ENCODE measurements at places on chromosomes 2 and 18.
A peak's percentile ranks its signal among the peaks of the same experiment; 100 is the strongest.

DNA sequence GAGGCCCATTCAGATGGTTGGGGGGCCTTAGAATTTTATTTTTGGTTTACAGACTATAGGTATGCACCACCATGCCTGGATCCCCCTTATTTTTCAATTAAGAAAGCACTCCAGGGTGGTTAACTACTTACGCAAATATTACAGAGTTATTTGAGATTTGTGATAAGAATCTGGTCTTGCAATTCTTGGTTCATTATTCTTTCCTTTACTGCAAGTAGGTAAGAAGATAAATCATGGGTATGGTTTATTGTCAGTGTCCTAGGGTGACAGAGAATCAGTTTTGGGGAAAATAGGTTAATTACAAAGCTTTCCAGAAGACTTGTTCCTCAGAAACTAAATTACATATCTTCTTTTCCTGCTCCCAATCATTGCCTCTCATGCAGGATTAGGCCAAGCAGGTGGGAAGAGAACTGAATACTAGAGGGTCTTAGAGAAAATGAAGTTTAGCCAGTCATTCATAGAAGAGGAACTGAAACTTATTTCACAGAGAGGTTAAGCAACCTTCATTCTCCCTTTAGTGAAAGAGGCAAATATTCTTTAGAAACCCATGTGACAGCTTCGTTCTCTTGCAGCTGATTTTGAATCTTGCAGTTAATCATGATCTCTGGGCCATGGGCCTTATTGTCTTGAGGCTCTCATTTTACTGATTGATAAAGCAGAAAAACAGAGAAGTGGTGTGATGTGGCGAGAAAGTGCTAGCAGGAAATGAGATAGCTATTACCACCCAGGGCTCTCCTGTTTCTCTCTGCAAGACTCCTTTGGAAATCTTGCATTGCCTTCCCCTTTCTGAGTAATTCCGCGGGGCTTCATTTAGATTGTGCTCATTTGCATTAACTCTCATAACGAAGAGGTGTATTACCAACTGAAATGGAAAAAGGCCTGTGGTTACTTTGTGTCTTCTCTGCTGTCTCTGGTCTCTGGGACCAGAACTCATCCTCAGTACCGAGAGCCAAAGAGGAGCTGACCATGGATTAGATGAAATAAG is 44.8 kb upstream of the ARHGAP25 start:
- no peak for DNase-seq

GRCh38 chr2:207746131-207746530 is 23.6 kb downstream of the FZD5 start:
- peak; percentile 37 for DNase-seq

- no peak for DNase-seq
Observed at GRCh38 chr2:185610301-185610700, 128.3 kb upstream of the FSIP2 start.

- DNase-seq: no peak
Observed at GRCh38 chr18:24272229-24272525, 125.4 kb downstream of the OSBPL1A start.

GRCh38 chr2:241534293-241534692 is 24.3 kb upstream of the BOK start:
- DNase-seq: no peak

DNA sequence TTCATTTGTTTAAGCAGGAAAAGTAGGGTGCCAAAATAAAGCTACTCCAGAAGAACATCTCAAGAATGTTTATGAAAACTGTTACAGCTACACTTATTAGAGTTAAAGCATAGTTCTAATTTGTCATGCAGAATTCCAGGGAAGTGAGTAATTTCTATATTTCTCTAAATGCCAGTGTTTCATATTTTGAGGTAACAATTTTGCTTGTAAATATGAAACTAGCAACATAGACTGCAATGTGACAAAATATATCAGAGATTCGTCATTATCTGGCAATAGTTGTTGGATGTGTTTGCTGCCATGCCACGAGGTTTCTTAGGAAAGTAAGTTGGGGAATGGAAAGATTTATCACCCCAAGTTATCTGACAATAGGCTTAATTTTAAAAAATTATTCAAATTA is 424.1 kb upstream of the ZEB2 start:
- DNase-seq: no peak

DNA sequence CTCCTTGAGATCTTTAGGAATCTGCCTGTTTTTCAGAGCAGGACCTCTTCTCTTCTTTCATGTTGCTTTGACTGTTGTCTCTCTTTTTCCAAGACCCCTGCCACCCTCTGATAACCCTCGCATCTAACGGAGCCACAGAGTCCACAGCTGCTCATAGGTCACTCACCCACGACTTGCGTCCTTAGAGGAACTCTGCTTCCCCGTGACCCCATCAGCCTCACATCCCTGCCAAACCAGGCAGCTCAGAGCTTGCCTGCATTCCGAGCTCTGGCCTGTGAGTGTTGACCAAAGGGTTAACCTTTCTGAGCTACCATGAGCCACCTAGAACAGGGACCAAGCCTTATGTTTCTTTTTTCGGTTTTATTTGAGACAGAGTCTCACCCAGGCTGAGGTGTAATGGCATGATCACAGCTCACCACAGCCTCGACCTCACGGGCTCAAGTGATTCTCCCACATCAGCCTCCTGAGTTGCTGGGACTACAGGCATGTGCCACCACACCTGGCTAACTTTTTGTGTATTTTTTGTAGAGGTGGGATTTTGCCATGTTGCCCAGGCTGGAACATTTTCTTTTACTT is 36.4 kb downstream of the CABLES1 start:
- no peak for DNase-seq

DNA sequence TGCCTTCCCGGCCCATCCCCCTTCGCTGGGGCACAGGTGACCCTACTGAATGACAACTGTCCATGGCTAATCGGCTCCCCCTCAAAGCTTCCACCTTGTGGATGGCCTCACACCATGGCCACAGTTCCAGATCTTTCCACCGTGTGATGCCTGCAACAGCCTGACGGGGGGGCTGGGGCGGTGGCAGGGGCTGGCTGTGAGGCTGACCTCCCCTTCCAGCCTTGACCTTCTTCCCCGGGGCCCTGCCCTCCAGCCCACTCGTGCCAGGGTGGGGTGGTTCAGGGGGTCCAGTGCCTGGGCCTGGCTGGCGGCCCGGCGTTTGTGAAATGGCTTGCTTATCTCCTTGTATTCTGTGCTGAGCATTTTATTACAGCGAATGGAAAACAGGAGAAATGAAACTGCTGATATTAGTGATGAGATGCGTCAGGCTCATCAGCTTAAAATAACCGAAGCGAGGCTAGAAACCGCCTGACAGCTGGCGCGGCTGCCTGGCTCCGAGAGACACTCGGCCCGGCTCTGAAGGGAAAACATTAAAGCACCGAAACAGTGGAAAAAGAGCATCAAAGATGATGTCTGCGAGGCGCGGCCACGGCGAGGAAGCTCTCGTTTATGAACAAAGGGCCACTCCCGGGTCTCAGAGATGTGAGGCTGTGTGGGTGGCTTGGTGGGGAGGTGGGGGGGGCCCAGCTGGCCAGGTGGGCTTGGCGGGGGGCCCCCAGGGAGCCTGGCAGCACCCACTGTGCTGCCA is 916 bp upstream of the PDCD1 start:
- DNase-seq: peak; percentile 81

DNA sequence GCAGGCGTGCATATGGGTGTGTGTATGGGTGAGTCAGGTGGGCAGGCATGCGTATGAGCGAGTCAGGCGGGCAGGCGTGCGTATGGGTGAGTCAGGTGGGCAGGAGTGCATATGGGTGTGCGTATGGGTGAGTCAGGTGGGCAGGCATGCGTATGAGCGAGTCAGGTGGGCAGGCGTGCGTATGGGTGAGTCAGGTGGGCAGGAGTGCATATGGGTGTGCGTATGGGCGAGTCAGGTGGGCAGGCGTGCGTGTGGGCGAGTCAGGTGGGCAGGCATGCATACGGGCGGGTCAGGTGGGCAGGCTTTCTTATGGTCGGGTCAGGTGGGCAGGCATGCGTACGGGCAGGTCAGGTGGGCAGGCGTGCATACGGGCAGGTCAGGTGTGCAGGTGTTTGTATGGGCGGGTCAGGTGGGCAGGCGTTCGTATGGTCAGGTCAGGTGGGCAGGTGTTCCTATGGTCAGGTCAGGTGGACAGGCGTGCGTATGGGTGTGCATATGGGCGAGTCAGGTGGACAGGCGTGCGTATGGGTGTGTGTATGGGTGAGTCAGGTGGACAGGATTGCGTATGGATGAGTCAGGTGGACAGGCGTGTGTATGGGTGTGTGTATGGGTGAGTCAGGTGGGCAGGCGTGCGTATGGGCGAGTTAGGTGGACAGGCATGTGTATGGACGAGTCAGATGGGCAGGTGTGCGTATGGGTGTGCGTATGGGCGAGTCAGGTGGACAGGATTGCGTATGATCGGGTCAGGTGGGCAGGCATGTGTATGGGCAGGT is 28.7 kb upstream of the KLF11 start:
- DNase-seq: no peak

DNA sequence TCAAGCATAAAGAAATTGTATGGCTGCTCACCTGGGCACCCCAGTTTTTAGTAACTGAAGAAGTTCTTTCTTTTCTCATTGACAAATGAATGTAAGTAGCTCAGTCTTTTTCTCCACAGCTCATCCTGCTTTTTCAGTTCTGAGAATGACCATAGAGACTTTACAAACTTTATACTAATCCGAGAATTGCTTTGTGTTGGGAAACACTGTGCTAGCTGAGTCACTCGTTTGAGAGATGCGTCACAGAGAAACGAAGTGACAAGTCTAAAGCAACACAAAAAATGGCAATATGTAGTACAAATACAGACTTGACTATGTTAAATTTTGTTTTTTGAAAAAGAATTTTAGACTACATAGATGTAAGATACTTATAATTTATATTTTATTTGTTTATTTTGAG is 9.0 kb downstream of the LRRTM4 start:
- no peak for DNase-seq

GRCh38 chr18:35337286-35337685 is 6.9 kb downstream of the ZNF24 start:
- DNase-seq: no peak

DNA sequence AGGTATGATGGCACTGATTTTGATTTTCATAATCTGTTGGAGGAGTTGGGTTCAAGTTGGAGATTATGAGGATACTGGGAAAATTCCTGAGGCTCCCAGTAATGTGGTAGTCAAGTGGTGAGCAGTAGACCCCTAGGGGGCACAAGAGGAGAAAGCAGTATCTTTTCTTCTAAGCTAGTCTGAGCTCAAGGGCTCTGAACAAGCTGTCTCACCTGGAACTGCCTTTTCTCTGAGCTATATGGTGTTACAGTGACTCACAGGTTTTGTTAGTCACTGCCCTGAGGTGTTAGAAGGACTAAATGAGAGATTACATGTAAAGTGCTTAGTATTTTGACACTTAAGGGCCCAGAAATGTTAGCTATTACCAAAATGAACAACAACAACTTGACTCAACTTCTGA is 42.2 kb downstream of the CD302 start:
- DNase-seq: no peak

GRCh38 chr2:8307606-8308180 is 374.2 kb upstream of the ID2 start:
- no peak for DNase-seq

DNA sequence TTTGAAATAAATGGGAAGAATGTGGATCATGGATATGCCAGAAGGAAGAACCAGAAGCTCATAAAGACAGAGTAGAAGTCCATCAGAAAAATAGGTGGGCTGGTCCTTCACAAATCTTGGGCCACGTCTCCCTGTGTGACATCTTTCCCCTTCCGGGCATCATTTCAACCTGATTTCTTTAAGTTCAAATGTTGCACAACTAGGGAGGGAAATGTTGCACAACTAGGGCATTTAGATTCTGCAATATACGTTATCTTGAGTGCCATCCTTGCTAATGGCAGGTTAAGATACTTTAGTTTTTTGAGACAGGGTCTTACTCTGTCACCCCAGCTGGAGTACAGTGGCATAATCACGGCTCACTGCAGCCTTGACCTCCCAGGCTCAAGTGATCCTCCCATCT is 129.6 kb downstream of the CERS6 start:
- no peak for DNase-seq

- DNase-seq: no peak
Observed at GRCh38 chr18:10660179-10660884, 134.5 kb downstream of the NAPG start.

DNA sequence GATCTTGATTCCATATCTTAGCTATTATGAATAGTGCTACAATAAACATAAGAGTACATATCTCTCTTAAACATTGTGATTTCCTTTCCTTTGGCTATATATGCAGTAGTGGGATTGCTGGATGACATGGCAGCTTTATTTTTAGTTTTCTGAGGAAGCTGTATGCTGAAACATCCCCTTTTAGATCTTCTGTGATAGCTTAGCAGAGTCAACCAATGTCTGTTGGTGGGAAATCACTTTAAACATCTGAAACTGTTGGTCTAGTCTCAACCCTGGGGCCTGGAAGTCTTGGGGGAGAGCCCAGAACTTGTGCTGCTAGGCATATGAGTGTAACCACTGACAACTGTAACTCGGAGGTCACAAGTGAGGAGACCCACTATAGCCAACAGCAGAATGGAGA is 378.6 kb upstream of the SLC14A2 start:
- no peak for DNase-seq

DNA sequence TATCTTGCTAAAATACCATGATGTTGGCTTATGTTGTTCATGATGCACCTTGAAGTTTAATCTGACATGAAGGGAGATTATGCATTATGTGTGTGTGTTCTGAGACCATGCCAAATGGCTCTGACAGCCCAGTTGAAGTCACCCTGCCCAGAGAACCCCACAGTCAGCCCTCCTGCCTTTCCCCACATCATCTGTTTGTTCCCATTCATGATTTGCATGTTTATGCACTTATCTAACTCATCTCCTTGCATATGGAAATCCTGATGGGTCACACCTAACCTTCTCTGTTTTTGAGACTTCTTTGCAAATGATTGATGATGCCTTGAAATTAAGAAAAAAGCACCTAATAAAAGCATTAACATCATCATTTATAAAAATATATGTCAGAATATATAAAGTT is 752.2 kb downstream of the GALR1 start:
- no peak for DNase-seq

- no peak for DNase-seq
Observed at GRCh38 chr2:190819840-190820301, 60.8 kb upstream of the GLS start.

DNA sequence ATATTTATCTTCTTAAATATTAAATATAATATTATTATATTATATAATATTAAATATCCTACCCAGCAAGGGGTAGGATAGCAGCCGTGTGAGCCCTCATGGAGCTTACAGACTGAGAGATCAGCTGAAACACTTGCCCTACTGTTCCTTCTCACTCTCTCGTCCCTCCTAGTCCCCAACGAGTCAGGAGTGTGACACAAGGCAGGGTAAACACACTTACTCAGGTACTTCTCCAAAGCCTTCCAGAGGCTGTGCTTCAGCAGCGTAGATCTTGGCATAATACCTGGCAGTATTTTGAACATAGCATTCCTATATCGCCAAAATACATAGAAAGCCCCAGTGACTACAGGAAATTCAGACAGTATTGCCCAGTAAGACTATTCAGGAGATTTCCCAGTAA is 114.1 kb downstream of the ALPK2 start:
- no peak for DNase-seq

GRCh38 chr18:4207383-4207985 is 247.6 kb downstream of the DLGAP1 start:
- no peak for DNase-seq

- DNase-seq: no peak
Observed at GRCh38 chr2:70834881-70835280, 735 bp downstream of the CD207 start.

Data from activated CD4-positive, alpha-beta T cell treated with anti-CD3 and anti-CD28 coated beads, Interleukin-2, amount 50 U/mL, for 48 hours (primary cell).